Left ventricle myocardium superior (tissue), 1 donor: ENCODE measurements at places on chromosomes 5 and 9.

GRCh38 chr5:128722551-128722950 lies 184.5 kb upstream of the FBN2 start:
- DNase-seq = no peak

GRCh38 chr5:83434946-83435345 lies 36.6 kb upstream of the VCAN start:
- DNase-seq = no peak

DNA sequence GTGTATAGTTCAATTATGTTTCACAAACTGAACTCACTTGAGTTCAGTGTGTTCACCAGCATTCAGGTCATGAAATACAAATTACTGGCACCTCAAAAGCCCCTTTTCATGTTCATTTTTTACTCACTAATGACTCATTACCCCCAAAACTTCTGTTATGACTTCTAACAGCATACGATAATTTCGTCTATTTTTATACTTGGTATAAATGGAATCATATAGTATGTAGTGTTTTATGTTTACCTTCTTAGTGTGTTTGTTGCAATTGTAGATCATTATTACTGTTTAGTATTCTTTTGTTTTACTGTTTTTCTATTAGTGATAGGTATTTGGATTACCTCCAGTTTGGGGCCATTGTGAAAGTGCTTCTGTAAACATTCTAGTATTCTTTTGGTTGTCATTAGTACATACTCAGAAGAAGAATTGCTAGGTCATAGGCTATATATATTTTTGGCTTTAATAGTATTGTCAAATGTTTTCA lies 33.4 kb downstream of the DDX4 start:
- DNase-seq = no peak

DNA sequence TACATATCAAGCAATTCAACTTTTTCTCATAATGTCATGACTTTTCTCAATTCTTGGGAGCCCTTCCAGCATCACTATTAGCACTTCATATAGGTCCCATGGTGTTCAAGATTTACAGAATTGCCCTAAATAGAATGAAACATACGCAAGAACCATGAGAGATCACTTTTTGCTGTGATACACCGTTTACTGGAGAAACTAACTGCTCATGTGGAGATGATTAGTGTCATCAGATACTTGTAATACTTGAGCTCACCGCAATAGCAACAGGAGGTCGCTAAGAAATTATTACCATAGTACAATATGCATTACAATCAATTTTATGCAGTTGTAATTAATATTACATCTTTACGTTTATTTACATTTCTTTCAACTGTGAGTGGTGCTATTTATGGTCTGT lies 4.8 kb upstream of the PCSK5 start:
- DNase-seq = no peak

GRCh38 chr5:156825688-156826087 lies 24.4 kb upstream of the PPP1R2B start:
- no peak for DNase-seq

DNA sequence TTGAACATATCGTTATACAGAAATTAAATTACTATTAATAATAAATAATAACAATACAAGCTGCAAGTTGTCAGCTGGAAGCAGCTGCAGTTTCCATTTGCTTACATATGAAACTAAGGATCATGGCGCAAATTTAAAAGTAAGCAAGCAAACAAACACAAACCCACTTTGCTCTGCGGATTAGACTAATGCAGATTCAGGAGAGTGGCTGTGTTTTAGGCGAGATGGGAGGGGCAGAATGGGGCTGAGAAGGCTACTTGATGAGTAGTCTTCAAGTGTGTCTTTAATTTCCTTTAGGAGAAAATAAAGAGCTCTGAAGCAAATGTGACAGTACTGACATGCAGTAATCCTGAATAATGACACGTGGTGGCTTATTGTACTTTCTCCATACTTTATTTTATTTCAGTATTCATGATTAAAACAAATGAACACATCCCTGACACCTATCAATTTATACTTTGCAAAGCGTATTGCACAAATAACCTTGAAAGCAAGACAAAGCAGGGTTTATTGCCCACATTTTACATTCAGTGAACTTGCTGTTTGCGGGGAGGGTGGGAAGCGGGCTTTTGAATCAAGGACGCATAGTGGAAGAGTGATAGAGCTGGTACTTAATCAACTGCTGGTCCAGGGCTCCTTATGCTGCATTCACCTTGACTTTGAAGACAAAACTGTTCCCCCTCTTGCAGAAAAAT lies 221.4 kb upstream of the TRIM32 start:
- DNase-seq = no peak

- no peak for DNase-seq
Measured at GRCh38 chr5:148457183-148457620, 73.4 kb downstream of the FBXO38 start.
